Gastroesophageal sphincter (tissue), 4 donors: ENCODE measurements at places on chromosomes 5 and 9.

DNA sequence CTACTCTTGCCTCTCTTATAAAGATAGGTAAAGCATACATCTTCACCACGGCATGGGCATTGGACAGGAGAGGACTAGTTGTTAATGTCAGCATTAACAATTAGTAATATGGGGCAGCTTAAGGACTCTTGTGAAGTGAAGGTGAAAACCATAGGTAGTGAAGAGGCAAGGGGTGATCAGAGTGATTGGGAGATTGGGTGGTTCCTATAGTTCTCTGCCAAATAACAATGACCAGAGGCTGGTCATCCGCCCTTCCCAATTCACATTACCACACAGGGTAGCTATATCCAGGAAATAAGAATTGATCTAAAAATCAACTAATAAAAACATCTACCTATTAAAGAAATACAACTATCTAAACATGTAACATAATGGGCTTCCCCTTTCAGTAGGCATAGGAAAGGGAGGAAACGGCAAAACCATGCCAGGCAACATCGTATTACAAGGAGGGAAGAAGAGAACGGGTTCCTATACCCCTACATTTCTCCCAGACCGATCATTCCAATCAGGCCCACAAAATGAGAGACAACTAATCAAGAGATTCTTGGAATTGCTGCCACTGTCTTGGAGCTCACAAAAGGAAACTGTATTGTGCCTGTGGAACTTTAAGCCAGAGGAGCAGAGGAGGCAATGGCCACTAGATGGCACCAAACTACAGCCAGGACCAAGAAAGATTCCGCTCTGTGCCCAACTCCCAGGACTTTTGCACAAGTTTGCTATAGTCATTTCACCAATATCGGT lies 121.6 kb downstream of the FBXL17 start:
- ATAC-seq: peak; percentile 80

DNA sequence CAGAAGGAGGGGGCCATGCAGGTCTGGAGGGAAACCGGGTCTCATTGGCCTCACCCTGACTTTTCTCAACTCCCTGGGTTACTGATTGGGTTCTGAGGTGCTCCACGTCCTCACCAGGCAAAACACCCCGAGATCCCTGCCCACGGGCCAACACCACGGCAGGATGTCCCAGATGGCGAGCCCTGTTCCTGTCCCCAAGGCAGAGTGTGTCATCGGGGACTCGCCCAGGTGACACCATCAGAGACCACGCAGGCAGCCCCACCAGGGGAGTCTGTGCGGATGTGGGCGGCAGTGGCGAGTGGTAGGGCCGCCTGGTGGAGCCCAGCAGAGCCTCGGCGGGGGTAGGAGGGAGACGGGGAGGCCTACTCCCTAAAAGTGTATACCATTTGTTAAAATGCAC lies 59.0 kb upstream of the UBAC1 start:
- no peak for ATAC-seq

DNA sequence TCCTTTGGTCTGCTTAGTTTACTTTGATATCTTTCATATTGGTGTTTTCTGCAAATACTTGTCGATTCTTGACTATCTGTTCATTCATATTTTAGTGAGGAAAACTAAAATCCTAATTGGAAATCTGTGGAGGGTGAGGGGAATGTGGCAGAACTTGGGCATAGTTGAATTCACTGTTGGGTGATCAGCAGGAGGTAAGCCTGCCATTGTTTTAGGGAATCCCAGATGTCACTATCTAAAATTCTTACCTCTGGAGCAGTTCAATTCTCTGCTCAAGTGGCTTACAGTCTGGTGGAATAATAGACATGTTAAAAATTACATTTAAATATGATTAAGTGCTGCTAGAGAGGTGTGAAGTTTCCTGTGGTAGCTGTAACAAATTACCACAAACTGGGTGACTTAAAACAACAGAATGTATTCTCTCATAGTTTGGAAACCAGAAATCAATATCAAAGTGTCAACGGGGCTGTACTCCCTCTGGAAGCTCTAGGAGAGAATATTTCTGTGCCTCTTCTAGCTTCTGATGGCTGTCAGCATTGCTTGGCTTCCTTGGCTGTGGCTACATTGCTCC lies 90.3 kb upstream of the GCNT4 start:
- ATAC-seq: no peak

DNA sequence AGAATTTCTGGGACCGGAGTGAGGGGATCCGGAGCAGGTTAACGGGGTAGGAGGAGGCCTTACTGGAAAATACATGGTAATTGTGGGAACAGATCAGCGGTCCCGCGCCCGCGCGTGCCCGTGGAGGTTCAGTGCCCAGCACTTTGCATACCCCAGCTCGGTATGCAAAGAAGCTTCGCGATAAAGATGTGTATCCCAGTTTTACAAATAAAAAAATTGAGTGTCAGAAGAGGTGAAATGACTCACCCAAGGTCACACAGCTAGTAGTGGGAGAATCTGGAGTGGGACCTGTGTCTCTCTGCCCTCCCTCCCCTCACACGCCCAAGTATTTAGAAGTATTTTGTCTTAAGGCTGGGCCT lies 967 bp downstream of the NEURL1B start:
- ATAC-seq: no peak

GRCh38 chr5:36529142-36529541 lies 77.3 kb upstream of the SLC1A3 start:
- ATAC-seq: no peak

DNA sequence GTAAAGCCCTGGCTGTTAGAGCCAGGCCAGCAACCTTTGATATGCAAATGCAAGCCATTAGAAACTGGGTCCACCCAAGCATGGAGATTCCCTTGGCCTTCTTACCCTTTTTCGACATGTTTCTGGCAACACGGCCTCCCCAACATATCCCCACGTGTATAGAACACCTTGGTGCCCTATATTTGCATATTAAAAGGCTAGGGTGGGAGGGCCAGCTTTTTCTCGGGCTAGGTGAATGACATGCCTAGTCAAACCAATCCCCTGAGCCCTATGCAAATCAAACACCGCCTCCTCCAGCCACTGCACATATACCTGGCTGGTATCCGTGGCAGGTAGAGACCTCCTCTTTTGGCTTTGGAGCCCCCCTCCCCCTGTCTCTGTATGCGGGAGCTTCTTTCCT lies 55.6 kb upstream of the ZFR start:
- no peak for ATAC-seq

DNA sequence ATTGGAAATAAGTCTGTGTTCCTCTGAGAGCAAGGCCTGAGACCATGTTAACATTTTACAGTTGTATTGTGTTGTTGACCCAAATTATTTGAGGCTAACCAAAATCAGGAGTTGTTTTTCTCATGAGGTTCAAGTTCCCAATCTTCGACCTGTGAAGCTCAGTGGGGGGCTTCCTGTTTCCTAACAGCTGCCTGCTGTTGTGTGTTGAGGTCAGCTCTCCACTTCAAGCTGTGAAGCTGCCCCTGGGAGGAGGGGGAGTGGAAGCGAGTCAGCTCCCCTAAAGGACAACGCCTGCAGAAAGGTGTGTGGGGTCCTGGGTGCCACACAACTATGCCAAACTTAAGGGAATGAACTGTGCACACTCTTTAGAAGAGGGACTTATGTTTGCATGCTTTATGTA lies 295.5 kb downstream of the IRX1 start:
- ATAC-seq: no peak

- no peak for ATAC-seq
These were observed 493.0 kb downstream of the CAAP1 start for GRCh38 chr9:26399556-26399955.

DNA sequence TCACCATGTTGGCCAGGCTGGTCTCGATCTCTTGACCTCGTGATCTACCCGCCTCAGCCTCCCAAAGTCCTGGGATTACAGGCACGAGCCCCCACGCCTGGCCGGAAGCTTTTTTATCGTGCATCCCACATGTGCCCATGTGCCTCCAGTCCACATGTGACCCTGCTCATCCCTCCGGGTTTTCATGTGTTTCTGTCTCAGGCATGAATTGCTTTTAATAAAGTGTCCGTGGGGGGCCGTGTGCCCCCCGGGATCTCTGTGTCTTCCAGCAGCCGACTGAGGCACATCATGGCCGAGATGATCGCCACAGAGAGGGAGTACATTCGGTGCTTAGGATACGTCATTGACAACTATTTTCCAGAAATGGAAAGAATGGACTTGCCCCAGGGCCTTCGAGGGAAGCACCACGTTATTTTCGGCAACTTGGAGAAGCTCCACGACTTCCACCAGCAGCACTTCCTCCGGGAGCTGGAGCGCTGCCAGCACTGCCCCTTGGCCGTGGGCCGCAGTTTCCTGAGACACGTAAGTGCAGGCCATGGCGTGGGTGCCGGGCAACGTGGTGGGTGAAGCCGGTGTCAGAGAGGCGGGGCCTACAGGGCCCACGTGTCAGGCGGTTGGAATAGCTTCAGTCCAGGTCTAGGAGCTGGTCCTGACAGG lies 22.1 kb upstream of the LRRC14B start:
- peak; percentile 73 for ATAC-seq

DNA sequence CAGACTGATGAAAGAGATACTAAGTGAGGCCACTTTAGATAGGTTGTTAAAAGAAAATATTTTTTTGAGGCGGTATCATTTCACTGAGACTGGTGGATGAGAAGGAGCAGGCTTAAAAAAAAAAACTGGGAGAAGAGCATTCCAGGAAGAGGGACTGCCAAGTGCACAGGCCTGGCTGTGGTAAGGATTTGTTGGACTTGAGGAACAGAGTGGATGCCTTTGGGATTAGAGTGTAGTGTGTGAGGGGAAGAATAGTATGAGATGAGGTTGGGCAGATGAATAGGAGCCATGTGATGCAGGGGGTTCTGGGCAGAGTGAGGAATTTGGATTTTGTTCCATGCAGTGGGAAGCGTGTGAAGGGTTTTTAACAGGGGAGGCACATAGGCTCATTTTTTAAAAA lies 57.9 kb downstream of the PBX3 start:
- no peak for ATAC-seq

DNA sequence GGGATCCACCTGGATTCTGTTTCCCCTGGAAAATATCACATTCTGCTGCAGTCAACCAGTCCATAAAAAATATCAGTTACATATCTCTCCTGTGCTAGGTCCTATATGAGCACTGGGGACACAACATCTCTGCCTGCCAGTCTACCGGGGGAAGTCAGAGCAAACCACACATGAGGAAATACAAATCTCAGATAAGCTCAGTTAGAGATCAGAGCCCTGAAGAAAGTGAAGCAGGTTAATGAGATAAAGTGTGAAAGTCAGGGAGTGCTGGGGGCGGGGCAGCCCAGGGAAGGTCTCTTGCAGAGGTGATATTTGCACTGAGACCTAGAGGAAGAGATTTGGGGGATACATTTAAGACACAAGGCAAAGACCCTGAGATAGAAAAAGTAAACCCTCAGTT lies 67.8 kb upstream of the SLC1A1 start:
- ATAC-seq: no peak

- no peak for ATAC-seq
These were observed 24.5 kb upstream of the SARDH start for GRCh38 chr9:133762488-133763271.

- ATAC-seq: no peak
These were observed 3.1 kb downstream of the ANXA2R start for GRCh38 chr5:43036856-43037635.

DNA sequence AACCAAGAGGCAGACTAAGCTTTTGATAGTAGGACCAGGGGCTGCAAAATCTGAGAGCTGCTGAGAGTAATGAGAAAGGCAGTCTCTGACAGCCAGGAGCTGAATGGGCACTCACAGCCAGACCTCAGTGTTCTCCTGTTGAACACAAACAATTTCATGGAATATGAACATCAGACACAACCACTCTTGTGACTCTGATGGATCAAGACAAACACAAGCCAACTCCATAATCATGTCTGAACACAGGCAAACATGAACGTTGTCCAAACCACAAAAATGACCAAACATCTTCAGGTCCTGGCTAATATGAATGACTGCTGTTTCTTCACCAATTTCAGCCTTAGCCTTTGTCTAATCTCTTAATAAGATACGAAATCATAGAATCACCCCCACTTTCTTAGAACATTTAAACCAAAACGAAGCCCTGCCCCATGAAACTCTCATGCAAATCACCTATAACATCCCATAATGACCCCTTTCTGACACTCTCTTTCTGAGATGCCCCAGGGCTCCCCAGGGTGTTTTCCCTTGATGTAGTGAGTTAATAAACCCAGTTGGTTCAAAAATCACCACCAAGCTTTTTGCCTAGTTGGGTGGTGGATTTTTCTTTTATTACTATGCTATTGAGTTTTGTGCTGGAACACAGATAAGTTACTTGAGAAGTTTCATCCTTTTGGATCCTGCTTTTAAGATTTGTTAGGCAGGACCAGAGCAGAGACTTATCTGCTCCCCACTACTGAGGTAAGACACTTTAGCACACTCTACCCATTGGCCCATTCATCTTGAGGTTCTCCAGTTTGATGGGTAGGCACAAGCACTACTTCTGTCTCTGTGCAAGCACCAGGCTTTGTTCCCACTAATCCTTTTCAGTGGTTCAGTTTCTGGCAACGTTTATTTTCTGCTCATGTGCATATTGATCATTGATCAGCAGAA lies 5.9 kb upstream of the ERAP2 start:
- ATAC-seq: no peak

- ATAC-seq: no peak
These were observed 200.7 kb downstream of the PARP8 start for GRCh38 chr5:50867140-50867539.

DNA sequence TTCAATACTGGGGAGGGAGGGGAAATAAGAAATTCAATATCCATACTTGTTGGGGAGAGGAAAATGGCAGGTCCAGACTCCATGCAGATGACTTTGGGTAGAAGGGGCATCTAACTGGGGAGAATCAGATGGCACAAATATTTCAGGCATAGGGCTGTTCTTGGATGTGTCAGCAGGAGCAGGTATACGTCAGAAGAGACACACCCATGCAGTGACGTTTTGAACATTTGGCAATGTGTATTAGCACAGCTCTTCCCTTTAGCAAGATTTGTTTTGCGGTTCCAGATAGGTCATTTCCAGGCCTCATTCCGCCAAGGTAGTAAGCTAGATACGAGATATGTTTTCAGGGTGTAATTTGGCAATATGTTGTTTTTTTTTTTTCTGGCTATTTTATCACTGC lies 187.2 kb upstream of the CDH10 start:
- ATAC-seq: no peak

GRCh38 chr5:155957884-155958283 lies 369.1 kb upstream of the SGCD start:
- no peak for ATAC-seq

GRCh38 chr5:96324708-96325107 lies 108.3 kb downstream of the PCSK1 start:
- no peak for ATAC-seq

- ATAC-seq: no peak
These were observed 64.1 kb downstream of the GPR21 start for GRCh38 chr9:123097430-123098095.

- peak; percentile 74 for ATAC-seq
These were observed 57.2 kb downstream of the COL5A1 start for GRCh38 chr9:134698587-134699342.

DNA sequence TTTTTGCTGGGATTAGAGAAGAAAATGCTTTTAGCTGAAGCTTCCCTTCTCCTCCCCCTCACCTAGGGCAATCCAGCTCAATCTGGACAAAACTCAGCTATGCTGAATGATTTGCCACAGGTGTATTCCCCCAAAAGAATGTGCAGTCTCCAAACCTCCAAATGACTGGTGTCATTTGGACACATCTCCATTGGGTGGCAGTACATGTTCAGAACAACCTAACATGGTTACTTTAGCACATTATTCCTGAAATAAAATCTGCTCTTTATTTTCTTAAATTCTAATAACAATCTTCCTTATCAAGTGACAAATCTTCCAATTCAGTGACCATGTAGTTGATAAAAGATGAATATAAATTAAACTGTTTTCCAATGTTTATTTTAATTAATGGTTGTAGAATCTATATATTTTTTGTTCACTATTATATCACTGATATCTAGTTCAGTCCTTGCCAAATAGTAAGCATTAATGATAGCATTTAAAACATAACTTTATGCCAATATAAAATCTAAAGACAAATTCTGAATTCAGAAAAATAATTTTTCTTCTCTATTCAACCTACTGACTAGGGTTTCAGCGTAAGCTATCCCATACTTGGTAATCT lies 61.3 kb upstream of the MOCS2 start:
- ATAC-seq: no peak
